ENCODE measurements at places on chromosomes 4 and X. TPM values are rescaled to one million over a fixed set of nuclear protein-coding genes. Genes with fewer than 3 reads are reported as not detected.
A peak's percentile ranks its signal among the peaks of the same experiment; 100 is the strongest.

- DNase-seq, result no peak
These were observed 41.8 kb downstream of the INTS12 start for GRCh38 chr4:105666693-105667092.

DNA sequence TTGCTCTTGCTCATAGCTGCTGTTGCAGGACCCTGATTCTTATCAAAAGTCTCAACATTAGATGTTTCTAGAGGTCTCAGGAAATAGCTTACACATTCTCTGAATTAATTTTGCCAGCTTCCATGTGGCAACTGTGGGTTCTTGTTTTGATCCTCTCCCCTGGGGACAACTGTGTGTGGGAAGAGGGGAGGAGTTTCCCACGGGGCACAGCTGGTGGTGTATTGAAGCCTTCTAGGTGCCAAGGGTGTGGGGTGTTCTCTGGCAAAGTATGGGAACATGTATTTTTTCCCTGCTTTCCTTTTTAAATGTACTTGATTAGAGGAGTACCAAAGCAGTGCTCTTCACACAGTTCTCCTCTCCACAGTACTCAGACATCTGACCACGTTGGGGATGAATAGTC, 212.7 kb downstream of the RPA4 start:
- DNase-seq, result no peak

GRCh38 chr4:77493120-77493752, 112.4 kb upstream of the CXCL13 start:
- no peak for DNase-seq

DNA sequence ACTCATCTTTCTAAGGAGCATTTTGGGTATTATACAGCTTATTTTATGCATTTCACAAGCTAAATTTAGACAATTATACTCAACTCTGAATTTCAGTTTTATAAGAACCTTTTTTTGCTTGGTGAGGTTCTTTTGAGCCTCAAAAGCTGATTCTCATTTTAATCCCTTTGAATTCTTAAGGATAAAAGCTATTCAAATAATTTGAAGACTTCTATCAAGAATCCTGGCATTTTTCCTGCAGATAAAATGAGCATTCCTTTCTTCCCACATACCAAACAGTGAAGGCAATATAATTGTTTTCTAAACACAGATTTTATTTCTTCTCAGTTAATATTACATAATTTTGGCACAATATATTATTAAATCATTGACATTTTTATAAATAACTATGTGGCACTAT, 118.4 kb upstream of the GPM6A start:
- no peak for DNase-seq

GRCh38 chr4:185782523-185782922, 29.5 kb downstream of the SORBS2 start:
- DNase-seq, result no peak

GRCh38 chrX:153644356-153645125, 2.5 kb upstream of the DUSP9 start:
- DNase-seq, result peak; percentile 34

DNA sequence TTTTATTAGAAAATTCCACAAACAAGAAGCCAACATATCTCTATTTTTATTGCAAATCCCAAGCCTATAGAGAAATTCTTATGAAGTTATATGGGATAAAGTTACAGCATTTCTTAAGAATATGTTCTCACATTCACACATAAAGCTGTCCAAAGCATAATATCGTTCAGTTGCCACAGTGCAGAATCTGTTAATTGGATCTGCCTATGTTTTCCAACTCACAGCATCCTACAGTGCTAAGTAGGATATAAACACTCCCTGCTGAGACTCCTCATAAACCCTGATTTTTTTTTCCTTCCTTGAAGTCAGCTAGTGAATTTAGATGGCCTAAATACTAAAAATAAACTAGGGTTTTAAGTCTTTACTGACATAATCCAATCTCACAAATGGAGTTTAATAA, 307.9 kb downstream of the PDGFC start:
- no peak for DNase-seq

PROM1 gene
- total RNA-seq, result 87.6 TPM

DNA sequence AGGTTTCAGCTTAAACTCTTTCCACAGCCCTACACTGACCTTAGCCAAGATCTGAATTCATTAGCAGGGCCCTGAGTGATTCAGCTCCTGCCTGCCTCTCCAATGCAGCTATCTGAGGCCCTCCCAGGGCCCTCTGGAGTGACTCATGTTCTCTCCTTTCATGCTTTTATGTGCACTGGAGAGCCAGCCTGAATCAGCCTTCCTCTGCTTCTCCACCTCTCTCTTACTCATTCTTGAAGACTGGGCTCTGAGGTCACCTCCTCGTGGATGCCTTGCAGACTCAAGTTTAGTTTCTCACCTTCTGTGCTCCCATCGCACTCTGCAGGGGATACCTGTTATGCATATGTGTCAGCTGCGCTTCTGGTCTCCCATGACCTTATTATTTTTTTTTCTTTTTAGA, 3.1 kb upstream of the OCIAD2 start:
- no peak for DNase-seq

GRCh38 chrX:24245202-24245601, 68.7 kb downstream of the SUPT20HL2 start:
- DNase-seq, result no peak

FDCSP gene
- total RNA-seq, result not detected

DNA sequence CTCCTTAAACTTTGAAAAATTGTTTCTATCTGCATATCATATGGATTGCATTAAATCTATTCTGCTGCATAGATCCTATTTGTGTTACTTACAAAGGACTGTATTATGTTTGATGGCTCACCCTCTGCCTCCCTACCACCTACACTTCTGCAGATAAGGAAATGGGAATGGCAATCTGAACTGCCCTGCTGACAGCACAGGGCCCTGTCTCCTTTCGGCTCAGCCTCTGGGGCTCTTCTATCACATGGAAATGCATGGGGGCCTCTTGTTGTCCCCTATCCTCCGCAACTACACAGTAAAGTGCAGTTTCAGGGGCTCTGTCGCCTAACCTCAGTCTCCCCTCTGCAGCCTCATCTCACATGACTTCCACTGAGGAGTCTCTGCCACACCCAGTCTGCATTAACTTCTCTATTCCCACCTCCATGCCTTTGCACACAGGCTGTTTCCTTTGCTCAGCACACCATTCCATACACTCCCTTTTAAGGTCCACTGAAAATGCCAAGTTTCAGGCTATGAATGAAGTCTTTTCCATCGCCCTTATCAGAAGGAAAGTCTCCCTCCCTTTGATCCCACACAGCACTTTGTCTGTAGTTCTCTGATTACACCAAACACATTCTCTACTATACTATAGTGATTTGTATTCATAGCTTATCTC, 12.5 kb downstream of the RELL1 start:
- DNase-seq, result no peak

DNA sequence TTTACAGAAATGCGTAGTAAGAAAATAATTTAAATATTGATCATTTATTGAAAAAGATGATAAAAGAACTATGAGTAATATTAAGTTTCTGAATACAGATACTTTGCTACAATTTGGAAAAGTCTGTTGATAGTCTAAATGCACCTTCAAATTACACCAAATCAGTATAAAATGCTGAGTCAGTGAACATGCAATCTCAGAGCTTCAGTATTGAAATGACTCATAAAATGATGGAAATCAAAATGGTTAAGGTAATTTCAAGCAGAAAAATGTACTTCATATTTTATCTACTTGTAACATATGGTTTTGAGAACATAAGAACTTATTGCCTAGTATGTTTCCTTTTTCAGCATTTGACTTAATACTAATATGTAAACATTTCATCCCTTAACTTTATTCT, 448.2 kb downstream of the PCDH10 start:
- no peak for DNase-seq

ARAP2 gene
- total RNA-seq, result 57.1 TPM

RAB33A gene
- 42.4 TPM for total RNA-seq

SOWAHB gene
- total RNA-seq, result 2.9 TPM

WDR17 gene
- 63.6 TPM for total RNA-seq

DNA sequence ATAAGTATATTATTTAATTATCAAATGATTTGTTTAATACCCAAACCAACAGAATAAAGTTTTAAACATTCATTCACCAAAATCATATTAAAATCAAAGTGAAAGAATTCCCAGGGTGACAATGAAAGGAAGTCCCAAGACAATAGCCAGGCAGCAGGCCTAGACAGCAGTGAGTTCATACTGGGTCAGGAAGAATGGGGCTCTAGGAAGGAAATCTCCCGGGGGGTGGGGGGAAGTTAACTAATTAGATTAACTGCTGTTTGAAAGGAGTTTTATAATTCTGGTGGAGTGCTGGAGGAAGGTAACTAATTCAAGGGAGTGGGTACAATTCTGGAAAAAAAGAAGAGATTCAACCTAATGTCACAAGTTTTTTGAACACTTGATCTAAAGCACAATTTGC, 104.1 kb downstream of the ZAR1 start:
- no peak for DNase-seq

RAB39B gene
- 30.6 TPM for total RNA-seq

- no peak for DNase-seq
These were observed 339.5 kb downstream of the GPAT3 start for GRCh38 chr4:83875437-83875836.

DNA sequence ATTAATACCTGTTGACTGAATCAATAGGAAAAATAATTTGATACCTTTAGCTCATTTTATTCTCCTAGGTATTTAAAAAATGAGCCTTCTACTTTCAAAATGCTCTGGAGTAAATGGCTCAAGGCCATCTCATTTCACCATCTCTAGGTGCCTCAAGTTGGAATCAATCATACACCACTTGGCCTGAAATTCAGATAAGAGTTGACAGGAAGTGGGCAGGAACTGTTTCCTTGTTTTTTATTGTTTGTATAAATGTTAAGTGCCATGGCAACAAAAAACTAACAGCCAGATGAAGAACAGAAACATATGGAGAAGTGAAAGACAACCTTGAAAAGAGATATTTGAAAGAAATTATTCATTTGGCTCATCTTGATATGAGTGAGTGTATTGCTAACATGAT, 12.4 kb downstream of the LIMCH1 start:
- DNase-seq, result no peak

DNA sequence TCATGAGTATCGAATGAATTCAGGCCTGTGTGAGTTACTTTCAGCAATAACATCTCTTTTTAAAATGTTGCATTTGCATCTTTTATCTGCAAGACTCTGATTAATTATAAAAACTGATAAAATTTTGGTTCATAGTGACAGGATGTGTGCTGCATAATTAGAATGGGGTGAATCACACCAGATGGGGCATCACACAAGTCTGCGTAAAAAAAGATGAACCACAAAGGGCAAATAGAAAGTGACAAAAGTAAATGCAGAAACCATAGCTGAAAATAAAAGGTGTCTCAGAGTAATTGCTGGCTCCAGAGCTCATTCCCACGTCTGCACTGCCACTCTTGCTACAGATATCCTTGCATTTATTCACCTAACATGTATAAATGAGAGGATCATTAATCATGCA, 131.1 kb downstream of the HS3ST1 start:
- no peak for DNase-seq

GRCh38 chr4:112031712-112032328, 113.4 kb upstream of the FAM241A start:
- DNase-seq, result peak; percentile 2

DNA sequence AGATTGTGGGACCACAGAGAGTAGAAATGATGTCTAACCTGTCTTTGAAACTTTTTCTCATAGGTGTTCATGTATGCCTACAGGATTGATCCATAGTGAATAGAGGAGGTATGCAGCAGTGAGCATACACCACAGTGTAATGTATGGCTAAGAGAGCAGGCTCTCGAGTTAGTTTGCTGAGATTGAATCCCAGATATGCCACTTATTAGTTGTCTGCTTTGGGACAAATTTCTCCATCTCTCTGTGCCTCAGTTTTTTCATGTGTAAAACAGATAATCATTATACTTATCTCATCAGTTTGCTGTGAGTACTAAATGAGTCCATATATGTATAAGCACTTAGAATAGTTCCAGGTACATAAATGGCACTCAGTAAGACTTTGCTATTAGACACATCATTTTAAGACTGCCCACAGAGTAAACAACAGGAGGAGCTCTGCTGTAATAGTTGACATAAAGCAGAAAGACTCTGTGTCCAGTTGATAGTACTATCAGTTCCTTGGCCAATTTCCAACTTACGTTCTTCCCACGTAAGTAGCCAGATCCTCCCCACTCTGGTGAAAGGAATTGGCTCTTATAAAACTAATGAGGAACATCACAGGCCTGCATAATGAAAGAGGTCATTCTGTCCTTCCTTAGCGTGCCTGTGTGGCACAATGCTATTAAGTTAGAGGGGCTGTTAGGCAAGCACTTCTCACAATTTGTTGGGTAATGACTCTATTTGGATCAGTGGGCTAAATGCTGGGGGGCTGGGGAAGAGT, 20.7 kb upstream of the RNF150 start:
- DNase-seq, result no peak

GRCh38 chr4:96293806-96294205, 453.9 kb downstream of the PDHA2 start:
- no peak for DNase-seq

LETM1 gene
- 115 TPM for total RNA-seq

DNA sequence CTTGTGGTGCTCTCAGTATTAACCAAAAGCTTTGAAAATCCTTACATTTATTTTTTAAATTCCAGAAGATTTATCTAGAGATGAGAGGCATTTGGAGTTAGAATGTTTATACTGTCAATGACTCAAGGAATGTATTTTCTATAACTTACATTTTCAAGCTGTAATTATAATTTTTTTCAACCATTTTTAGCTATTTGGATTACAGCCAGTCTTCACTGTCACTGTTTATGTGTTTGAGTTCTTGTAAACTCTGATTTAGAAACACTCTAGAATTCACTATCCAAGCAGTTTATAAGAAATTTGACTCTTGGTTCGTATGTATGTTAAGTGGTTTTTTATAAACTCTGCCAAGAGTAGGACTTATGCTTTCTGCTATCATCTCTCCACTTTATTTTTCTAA, 36.7 kb upstream of the GUCY1A1 start:
- DNase-seq, result no peak

DNA sequence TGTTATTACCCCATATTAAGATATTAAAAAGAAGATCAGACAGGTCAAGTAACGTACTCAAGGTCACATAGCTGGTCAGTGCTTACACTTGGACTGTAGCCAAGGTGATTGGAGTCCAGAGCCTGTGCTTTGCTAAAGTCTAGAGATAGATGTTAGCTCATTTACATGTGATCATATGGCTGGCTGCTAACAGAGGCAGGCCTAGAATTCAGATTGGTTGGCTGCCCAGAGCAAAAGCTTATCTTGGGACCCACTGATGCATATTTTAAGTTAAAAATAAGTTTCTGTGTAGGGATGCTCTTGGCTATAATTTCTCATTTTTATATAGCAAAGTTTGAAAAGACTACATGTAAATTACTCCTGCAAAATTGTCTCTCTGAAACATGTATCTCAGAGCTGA, 18.1 kb upstream of the EXOC1L start:
- DNase-seq, result no peak

GRCh38 chrX:105461016-105461415, 240.5 kb upstream of the TEX13A start:
- DNase-seq, result no peak

DNA sequence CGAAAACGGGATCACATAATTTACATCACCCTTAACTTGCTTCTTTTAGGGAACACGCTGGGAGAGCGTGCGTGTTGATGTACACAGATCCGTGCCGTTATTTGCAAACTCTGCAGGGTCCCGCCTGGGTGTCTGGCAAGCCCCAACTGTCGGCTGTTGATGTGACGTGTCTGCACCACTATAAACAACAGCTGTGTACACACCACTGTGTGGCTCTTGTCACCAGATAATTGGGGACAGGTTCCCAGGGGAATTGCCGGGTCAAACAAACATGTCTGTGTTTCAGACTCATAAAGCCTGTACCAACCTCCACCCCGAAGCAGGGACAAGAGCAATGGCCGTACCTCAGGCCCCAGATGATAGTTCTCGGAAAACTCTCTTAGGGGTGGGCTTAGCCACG, 105.0 kb upstream of the AFAP1 start:
- no peak for DNase-seq

All from frontal cortex (tissue), 4 donors.